ENCODE measurements at places on chromosomes 11 and 22.

DNA sequence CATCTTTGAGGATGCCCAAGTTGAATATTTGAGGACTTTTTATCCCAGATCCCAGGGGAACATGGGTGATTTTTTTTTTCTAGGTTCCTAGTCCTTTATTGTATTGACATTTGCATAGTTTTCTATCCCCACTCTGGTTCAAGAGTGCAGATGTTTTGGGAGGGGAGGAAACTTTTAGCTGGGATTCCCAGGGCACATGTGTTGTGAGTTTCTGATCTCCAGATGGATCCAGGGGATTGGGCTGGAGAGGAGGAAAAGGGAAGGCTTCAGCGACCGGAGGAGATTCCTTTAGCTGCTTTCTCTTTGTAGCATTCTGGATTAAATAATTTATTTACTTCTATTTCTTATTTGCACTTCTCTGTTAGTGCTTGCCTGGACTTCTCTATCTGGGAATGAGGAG lies 14.7 kb upstream of the SORL1-AS1 start:
- no peak for DNase-seq

GRCh38 chr22:29973269-29973668 lies 90.3 kb downstream of the MTMR3 start:
- no peak for DNase-seq

DNA sequence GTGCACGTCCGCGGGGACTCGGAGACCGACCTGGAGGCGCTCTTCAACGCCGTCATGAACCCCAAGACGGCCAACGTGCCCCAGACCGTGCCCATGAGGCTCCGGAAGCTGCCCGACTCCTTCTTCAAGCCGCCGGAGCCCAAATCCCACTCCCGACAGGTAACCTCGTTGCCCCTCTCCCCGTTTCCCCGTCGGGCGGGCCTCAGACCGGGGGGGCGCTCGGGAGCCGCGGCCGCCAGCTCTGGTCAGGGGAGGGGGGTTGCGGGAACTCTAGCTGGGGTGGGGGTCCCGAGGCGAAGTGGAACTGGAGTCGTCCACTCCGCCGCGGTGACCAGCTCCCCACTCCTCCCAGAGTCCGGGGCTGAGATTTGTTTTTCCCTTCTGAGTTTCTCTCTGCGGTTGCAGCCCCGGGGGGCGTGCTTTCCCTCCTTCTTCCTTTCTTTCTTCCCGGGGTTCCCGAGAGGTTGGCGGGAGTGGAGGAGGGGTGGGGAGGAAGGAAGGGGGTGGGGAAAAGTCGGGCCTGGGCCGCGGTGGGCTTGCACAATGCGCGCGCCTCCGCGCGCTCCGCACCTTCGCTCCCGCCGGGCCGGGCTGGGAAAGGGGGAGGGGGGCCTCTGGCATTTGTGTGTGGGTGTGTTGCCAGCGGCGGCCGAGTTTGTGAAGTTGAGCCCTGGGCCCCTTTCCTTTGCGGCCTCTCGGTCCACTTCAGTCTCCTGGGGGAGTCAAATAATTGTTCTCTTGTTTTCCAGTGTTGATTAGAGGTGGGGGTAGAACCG lies 952 bp downstream of the YAP1 start:
- no peak for DNase-seq

GRCh38 chr22:45010532-45010900 lies 711 bp upstream of the PHF21B start:
- DNase-seq, result no peak

- no peak for DNase-seq
Observed at GRCh38 chr11:34405079-34405858, 33.5 kb upstream of the CAT start.

DNA sequence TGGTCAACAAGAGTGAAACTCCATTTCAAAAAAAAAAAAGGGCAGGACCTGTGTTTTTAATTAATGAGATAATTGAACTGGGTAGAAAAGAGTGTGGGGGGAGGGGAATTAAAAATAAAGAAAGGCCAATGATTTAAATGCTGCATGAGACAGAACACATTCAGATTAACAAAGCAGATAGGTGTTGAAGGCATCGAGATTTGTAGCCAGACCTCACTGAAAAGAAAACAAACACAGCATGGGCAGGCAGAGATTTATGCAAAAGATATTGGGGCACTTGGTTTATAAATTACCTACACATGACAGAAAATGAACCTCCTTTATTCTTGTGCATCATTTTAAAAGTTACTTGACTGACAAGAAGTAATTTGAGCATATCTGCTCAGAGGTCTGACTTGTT lies 354.0 kb upstream of the API5 start:
- DNase-seq, result no peak

- DNase-seq, result no peak
Observed at GRCh38 chr11:128593281-128593680, 5.9 kb upstream of the ETS1 start.

DNA sequence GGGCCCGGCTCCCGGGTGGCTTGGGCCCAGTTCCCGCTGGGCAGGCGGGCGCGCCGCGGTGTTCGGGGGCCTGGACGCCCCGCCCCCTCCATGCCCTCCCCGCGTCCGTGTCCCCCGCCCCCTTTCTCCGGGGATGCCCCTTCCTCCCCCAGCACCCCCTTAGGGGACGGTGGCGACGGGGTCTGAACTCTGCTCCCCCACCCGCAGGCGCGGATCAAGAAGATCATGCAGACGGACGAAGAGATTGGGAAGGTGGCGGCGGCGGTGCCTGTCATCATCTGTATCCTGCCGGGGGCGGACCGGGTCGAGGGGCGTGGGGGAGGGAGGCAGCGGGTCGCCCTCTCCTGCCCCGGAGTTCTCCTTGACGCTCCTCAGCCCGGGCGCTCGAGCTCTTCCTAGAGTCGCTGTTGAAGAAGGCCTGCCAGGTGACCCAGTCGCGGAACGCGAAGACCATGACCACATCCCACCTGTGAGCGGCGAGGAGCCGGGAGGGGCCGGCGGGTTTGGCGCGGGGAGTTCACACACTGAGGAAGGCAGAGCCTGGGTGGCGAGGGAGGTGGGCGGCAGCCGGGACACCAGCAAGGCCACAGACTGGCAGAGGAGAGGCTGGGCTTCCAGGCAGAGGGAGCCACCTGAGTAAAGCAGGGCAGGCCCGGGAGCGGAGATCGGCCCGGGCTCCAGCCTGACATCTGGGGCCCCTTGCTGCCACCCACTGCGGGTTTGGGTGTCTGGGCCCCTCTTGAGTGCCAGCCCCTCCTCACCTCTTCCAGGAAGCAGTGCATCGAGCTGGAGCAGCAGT lies 546 bp downstream of the DRAP1 start:
- peak; percentile 57 for DNase-seq

- no peak for DNase-seq
Observed at GRCh38 chr11:10526974-10527918, 13.7 kb downstream of the RNF141 start.

DNA sequence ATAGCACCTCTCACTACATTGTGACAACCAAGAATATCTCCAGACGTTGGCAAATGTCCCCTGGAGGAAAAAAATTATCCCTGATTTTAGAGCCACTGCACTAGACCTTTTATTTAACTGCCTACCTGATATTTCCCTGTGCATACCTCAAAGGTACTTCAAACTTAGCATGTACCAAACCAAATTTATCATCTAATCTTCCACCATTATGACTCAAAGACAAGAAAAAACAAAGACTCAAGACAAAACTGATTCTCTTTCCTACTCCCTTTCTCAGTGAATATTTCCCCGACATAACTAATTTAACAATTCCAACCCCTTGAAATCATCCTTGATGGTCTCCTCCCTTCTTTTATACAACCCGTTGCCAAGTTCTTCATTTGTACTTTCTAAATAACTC lies 136.0 kb downstream of the CCDC81 start:
- no peak for DNase-seq

GRCh38 chr11:12413141-12414052 lies 36.0 kb downstream of the PARVA start:
- no peak for DNase-seq

DNA sequence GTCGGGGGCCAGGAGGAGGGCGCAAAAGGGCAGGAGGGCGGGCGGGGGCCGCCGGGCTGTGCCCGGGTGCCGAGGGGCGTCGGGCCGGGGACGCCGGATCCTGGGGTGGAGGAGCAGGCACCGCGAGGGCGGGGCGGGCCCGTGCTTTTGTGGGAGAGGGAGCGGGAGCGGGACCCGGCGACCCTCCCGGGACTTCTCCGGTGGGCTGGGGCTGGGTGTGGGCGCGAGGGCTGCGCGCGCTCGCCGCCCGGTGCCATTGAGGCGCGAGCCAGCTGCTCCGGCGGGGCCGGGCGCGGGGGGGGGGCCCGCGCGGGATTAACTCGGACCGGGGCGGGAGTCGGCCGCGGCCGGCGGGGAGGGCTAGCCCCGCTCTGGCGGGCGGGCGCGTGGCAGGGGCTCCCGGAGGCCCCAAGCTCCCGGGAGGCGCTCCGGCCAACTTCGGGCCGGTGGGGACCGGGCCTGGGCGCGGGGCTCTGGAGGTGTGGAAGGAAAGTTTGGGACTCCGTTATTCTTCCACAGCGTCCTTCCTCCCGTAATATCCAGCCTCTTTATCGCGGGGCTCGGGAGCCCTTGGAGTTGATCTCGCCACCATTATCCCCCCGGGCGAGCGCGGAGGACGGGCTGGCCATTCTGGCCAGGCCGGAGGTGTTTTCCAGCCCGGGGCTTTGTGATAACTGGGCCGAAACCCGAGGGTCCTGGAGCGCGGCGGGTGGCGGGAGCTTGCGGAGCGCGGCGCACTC lies 936 bp downstream of the CECR2 start:
- no peak for DNase-seq

GRCh38 chr11:2099516-2100349 lies 39.5 kb downstream of the IGF2 start:
- DNase-seq, result no peak

GRCh38 chr22:30863081-30863833 lies 105.3 kb downstream of the MORC2 start:
- DNase-seq, result no peak

- DNase-seq, result no peak
Observed at GRCh38 chr11:119179983-119180382, 5.3 kb upstream of the NHERF4 start.

DNA sequence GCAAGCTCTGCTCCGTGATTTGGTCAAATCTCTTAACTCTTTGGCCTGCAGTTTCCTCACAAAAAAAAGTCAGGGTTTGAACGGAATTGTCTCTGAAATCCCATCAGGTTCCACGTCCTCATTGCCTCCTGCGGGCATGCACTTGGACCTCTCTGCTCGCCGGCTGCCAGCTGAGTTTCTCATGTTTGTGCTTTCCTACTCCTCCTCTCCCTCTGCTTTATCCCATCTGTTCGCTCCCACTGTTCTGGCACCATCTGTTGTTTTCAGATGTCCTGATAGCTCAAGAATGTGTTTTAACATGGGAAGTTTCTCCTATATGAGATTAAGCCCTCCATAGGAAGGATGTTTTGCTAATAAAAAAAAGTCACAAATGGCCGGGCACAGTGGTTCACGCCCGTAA lies 49.4 kb upstream of the ARHGAP42 start:
- DNase-seq, result no peak

- no peak for DNase-seq
Observed at GRCh38 chr22:23657727-23658126, 25.6 kb upstream of the DRICH1 start.

- DNase-seq, result peak; percentile 1
Observed at GRCh38 chr11:129023968-129024676, 81.5 kb upstream of the TP53AIP1 start.

GRCh38 chr11:23684701-23685100 lies 812.2 kb upstream of the LUZP2 start:
- DNase-seq, result no peak

DNA sequence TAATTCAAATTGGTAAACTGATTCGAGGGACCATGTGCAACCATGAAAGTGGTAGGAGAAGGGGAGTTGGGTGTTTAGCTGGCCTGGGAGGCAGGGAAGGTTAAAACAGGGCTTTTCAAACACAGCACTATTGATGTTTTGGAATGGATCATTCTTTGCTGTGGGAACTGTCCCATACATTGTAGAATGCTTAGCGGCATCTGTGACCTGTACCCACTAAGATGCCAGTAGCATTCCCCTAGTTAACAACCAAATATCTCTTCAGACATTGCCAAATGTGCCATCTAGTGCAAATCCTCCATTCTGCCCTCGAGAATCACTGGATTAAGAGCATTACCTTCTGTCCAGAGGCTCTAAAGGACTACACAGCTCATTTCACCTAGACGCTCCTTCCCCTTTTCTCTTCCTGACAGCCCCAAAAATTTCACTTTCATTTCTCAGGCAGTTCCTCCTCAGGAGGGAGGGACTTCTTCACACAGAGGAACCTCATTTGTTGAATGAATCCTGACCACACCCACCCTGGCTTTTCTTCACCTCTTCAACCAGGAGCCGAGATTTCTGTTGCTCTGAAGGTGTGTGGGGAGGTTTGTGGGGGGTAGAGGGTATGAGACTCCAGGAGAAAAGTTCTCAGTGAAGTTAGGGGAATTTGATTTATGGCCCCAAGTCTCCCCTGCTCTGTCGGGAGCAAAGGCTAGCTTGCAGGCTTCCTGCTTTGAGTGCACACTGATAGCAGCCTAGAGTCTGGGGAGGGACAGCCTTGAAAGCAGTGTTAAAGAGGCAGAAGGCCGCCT lies at the start of gene TRIM34:
Gene TRIM34, plus strand, starts transcription at position 513 of the 791 bp plus-strand sequence. CDS start 7,331 bp downstream, outside the sequence.
- peak; percentile 52 for DNase-seq

- DNase-seq, result no peak
Observed at GRCh38 chr11:61127991-61128390, 25.7 kb downstream of the CD5 start.

DNA sequence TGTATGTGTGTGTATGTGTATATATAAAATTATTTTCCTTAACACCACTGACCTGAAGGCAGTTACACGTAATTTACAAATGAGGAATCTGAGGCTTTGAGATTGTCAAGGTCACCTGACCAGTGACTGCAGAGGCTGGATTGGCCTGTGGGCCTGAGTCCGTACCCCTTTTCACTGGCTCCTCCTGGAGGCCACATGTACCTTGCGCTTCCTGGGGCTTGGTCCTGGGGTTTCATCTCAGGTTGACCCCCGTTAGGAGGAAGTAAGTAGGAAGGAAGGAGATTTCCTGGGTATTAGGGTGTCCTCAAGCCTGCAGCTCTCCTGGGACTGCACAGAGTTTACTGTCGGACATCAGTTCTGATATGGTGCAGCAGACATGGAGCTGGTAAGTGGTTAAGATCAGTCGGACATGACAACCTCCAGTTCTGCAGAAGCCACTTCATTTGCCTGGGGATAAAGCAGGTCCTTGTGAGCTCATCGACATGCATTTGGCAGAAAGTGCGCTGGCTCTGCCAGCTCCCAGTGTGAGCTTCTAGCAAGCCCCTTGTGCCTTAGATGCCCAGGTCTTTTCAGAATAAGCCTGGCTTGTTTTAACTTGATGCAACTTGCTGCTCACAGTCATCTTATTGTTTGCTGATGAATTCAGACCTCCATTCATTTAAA lies 36.6 kb downstream of the ST3GAL4 start:
- DNase-seq, result no peak

GRCh38 chr11:105100206-105100605 lies 39.4 kb downstream of the CARD18 start:
- no peak for DNase-seq

GRCh38 chr22:46176508-46177003 lies 26.2 kb downstream of the PPARA start:
- no peak for DNase-seq

GRCh38 chr11:73996161-73996747 lies 12.6 kb downstream of the UCP3 start:
- no peak for DNase-seq
